GOT3 (cell line): ENCODE measurements at places on chromosomes 2 and 18.

GRCh38 chr2:161546635-161547034 lies 77.6 kb upstream of the SLC4A10 start:
- no peak for DNase-seq

GRCh38 chr2:37771600-37772088 lies 100.2 kb upstream of the CDC42EP3 start:
- no peak for DNase-seq

DNA sequence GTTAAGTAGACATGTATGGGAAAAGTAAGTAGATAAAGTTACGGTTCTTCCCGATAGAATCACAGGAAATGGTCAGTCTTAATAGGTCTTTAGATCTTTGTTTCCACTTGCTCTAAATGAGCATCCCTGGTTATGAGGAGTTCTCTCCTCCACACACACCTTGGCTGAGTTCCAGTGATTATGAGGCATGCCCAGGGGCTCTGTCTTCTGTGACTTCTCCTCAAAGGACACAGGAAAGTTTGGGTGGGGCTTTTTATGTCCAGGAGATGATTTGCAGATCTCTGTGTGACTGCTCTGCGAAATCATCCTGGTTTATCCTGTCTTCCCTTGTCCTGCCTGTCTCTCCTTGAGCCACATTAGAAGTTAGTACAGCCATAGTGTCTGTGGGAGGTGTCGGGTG lies 83.9 kb upstream of the EML6 start:
- no peak for DNase-seq

DNA sequence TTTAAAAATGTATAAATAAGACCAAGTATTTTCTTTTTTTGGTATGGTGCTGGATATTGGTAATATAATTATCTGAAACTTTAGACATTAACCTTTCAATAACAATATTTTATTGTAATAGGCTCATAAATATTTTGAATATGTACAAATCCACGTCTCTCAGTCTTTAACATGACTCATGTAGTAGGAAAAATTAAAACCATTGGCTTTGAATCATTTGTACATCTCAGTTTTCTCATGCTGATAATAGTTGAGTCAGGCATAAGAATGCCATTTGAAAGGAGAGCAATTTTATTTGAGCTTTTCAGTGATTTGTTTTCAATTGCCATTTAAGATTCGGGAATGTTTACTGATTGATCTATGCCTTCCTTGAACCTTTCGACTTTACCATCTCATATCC lies 364.8 kb downstream of the TGIF1 start:
- no peak for DNase-seq
